NCI-H446 (cell line): ENCODE measurements at places on chromosomes 1 and 21.

GRCh38 chr1:170495006-170495405 lies 37.0 kb upstream of the GORAB start:
- no peak for DNase-seq

- DNase-seq = no peak
These were observed 54.5 kb downstream of the HMGB4 start for GRCh38 chr1:33918368-33918767.

- no peak for DNase-seq
These were observed 118.3 kb downstream of the TM2D1 start for GRCh38 chr1:61606448-61607312.

- no peak for DNase-seq
These were observed 60.7 kb downstream of the ZNF697 start for GRCh38 chr1:119587341-119587740.

DNA sequence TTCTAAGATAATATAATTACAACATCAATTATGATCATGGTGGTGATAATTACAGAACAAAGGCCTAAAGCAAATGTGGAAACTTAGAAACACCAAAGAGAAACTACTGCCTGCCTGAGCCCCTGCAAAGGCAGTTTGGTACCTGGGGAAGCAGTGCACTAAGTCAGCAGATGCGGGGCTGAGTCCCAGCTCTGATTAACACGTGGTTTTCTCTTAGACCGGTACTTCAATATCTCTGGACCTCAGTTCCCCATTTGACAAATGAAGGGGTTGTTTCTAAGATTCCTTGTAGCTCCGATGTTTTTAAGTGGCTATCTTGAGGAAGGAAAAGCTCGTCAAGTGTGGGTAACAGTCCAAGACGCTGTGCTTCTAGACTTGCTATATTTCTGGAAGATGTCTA lies 16.7 kb upstream of the PLEKHA6 start:
- DNase-seq = no peak

DNA sequence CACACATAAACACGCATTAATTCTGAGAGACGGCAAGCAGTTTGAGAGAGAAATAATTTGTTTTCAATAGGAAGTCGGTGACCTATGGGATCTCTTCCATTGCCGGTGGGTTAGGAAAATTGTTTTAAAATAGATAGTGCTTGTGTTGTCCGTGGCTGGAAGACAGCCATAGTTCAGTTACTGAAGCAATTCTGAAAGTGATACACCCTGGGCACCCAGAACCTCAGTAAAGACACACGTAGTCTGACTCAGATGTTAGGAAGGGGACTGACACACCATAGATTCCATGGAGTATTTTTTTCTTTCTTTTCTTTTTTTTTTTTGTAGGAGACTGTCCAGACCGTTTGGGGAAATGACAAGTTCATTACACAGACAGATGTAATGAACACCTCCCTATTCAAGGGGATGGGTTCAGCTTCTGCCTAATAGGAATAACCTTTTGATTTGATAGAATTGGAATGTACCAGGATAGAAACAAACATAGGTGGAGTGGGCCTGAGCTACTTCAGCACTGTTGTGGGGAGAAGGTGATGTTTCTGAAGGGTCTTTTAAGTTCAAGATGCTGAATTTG lies 1.6 kb downstream of the C1orf21 start:
- no peak for DNase-seq

DNA sequence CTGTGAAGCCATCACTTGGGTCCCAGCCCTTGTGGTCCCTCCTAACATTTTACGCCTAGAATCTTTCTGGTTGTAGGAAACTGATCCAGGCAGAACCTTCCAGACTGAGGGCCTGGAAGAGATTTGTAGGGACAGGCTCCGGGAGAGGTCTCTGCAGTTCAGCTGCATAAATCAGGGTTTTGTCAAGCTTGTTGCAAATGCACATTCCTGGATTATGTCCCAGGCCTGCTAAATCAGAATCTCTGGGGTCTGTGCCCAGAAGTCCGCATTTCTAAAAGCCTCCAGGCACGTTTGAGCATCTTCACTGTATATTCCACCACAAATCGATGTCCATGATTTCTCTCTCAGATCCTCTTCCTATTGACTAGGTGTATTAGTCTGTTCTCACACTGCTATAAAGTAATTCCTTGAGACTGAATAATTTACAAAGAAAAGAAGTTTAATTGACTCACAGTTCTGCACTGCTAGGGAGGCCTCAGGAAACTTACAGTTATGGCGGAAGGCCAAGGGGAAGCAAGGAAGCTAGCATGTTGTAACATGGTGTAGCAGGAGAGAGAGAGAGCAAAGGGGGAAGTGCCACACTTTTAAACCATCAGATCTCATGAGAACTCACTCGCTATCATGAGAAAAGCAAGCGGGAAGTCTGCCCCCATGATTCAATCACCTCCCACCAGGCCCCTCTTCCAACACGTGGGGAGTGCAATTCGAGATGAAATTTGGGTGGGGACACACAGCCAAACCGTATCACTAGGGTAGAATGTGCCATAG lies 1.2 kb upstream of the FHAD1 start:
- DNase-seq = no peak

DNA sequence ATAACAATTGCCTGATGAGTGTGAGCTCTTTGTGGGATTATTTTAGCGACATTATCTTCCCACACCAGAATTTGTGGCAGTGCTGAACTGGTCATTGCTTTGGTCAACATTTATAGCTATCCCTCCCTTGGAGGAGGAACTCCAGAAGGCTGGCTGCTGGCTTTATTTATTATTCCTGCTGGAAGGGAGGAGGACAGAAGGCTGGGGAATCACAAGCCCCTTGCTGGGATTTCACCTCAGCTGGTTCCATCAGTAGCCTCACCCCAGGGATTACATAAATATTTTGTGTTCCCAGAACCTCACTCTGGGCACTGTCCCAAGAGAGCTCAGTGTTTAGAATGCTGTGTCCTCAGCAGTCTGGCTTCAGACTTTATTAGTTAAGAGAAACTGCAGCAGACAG lies 102.8 kb upstream of the C1orf21 start:
- DNase-seq = no peak

DNA sequence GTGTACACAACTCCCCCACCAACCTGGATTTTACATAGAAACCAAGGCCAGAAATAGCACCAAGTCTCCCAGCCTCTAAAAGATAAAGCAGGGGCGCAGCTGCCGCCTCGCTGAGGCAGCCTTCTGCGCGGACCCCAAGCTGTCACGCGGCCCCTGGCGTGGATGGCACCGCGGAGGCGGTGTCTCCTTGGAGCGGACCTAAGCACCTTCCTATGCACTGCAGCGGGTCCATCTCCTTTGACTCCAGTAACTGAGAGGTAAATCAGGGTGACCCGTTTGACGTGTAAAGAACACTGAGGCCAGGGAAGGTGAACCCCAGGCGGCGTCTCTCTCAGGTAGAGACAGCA lies 17.0 kb downstream of the ZNF697 start:
- no peak for DNase-seq

DNA sequence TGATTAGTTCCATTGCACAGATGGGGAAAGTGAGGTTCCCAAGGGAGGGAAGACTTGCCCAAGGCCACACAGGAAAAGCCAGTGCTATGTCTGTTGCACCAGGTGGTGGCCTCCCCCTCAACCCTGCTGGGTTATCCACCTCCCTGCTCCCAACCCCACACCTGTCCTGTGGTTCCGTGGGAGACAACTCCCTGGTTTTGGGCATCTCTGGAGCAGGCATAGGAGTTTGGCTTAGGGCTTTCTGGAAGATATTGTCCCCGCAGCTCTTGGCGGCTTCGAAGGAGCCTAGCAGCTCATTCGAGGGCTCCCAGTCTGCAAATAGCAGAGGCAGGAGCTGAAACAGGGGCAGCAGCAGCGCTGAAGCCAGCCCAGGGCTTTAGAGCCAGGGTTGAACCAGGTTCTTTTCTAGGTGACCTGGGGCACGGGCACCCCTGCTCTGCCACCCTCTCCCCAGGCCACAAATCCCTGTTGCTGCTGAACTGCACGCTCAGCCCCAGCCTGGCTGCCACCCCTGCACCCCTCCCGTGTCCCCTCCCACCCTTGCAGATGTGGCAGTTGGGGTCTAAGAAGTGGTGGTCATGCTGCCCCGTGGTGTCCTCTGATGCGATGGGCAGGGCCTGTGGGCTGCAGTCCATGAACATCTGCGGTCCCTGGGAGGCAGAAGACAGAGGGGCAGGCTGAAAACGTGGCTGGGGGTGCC lies 22.1 kb downstream of the SPOCD1 start:
- DNase-seq = no peak

DNA sequence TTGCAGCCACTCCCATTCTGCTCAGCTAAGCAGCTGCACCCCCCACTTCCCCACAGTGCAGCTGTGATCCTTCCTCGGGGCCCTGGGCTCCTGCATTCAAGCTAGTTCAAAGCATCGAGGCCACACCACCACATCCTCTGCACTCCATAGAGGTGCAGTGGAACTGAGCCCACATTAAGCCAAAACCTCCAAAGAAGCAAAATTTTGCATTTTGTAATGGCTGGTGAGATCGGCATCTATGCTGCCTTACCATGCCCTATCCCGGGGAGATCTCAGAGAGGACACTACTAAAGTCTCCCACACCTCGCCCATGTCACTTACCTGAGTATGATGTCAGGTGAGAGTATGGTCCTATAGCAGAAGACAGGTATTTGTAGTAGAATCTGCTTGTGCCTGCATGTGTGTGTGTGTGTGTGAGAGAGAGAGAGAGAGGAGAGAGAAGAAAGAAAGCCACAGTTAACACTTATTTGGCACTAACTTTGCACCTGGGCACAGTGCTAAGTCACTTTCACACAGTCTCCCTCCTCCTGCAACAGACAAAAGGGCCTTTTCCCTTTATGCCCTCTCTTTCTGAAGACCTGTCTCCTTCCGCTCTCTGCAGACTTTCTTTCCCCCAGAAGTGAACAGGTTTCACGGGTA lies 89.8 kb downstream of the KIF14 start:
- no peak for DNase-seq

- no peak for DNase-seq
These were observed 2.4 kb upstream of the FCGR2A start for GRCh38 chr1:161502641-161503393.

DNA sequence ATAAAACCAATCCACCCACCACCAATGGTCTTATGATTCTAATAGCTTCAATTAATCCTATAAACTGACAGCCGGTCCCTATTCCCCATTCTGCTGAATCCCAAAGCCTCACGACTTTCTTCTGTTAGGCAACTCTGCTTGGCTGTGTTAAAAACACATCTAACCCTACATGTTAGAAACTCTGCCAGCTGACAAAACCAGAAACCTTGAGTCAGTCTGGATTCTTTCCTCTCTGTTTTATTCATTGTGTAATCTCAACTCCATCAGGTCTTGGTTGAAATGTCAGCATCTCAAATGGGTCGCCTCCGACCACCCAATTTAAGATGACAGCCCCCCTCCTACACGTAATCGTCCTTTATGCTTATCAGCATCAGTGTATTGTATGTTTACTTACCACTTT lies 312.1 kb downstream of the DISC1 start:
- DNase-seq = no peak

DNA sequence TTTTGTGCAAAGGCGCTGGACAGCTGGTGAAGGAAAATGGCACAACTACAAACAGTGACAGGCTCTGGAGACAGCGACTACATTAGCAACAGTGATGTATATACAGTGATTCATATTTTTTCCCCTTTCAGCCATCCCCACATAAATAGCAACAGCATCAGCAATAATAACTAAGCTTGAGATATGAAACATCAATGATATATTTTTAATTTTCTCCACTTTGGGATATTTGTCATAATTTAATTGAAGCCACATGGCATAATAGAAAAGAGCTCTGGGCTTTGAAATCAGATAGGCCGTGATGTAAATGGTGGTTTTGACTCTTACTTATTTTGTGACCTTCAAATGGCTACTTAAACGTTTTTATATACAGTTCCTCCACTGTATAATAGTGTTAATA lies 764.3 kb upstream of the PRMT6 start:
- DNase-seq = no peak

DNA sequence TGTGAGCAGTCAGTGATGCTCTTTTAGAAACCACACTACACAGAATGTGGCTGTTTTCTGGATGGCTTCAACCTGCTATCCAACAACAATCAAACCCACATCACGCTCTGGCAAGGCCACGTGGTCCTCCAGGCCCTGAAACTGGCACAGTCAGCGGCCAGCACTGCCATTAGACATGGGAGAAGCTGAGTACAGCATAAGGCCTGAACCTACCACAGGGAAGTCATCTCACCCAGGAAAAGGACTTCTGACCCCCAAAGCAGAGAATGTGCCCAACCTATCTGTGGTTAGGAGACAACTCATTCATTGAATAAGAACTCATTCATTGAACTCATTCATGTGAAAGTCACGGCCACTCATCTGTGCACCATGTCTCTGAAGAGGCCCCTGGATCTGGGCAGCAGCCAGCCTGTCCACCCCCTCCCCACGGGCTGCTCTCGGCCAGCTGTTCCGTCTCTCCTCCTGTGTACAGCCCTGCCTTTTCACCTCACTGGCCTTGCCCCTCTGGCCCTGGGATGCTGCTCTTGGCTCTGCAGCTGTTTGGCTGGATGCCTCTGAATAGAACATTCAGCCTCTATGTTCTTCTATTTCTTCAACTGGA lies 41.1 kb downstream of the C1orf198 start:
- no peak for DNase-seq

DNA sequence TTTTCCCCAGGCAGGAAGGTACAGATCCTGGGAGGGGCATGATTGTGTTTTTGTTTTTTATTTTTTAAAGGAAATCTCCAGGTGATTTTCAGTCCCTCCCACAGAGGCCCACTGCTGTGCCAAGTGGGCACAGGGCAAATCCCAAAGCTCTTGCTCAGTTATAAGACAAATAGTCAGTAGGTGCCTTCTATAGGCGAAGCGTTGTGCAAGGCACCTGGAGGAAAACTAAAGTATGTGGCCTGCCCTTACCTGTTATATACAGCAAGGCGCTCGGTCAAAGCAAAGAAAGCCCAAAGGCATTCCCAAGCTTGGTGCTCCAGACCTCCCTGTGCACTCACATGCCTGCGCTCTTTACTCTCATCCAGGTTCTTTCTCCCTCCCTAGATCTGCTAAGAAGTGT lies 81.0 kb downstream of the KCNJ15 start:
- DNase-seq = no peak

GRCh38 chr21:42661688-42662429 lies 8.4 kb downstream of the PDE9A start:
- peak; percentile 64 for DNase-seq

DNA sequence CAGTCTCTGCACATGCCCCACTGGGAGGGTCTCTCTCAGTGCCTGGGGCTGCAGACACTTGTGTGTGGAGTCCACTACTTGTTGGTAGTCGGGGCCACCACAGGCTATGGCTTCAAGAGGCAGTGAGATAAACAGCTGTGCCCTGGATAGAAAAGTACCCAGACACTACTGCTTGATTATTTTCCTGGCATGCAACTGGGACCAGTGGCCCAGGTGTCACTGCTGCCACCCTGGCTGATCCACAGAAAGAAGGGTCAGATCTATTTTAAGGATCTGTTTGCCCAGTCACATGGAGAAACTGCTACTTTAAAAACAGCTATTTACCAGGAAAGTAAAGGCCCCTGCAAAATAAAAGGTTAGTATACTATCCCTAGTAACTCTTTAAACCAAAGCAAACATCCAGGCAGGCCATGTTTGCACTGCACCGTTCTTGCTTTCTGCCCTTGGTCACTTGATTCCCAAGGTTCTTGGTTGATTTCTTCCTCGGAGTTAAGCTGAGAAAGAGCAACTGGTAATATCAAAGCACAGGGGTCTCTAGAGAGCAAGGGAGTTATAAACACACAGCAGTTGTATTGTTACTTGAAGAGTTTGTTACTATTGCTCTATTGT lies 99.9 kb downstream of the GLUL start:
- DNase-seq = no peak

GRCh38 chr1:222754366-222755139 lies 17.6 kb downstream of the FAM177B start:
- no peak for DNase-seq

- peak; percentile 33 for DNase-seq
These were observed 108.7 kb upstream of the KCNJ15 start for GRCh38 chr21:38148046-38148445.

GRCh38 chr1:111211921-111212320 lies 11.5 kb upstream of the DENND2D start:
- DNase-seq = no peak
